T-helper 17 cell (primary cell): ENCODE measurements at places on chromosomes 4 and X.

GRCh38 chrX:149007423-149007822 lies 497.7 kb downstream of the IDS start:
- no peak for DNase-seq

DNA sequence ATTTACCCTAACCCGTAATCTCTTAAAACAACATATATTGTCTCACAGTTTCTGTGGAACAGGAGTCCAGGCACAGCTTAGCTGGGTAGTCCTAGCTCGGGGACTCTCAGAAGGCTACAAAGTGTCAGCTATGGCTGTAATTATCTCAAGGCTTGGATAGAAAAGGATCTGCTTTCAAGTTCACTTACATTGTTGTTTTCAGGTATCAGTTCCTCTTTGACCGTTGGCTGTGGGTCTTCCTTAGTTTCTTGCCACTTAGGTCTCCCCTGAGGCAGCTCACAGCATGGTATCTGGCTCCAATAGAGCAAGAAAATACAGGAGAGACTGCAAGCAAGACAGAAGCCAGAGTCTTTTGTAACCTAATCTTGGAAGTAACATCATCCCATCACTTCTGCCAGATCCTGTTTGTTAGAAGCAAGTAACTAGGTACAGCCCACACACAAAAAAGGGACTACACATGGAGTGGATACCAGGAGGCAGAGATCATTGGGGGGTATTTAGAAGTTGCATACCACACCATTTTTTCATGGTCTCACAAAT lies 137.0 kb downstream of the MAGEB5 start:
- no peak for DNase-seq

DNA sequence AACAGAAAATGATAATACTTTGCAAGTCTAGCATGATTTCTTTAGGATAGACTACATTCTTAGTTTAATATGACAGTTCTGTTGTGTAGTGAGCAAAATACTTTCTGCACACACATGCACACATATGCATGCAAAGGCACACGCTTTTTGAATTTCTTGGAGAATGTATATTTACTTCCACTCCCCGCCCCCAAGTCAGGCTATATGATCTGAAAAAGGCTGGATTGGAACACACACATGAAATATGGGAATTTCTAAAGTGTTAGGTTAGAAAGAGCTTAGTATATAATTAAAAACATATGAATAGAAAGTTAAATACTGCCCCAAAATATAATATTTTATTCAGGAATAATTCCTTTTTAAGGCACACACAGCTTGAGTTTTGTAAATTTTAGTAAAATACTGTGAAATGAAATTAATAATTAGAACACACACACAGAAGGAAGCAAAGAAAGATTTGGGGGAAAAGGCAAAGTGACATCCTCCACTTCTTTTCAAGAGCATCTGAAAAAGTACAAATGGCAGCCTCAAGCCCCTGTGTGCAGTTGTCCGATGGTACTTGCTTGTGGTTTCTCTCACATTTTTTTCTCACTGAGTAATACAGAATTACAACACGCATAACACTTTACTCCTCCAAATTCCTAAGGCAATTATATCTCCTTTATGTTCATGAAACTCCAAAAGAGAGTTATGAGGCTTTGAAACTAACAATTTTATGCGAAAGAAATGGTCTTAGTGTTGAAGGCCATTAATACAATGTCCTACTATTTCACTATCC lies 228.9 kb upstream of the ETNPPL start:
- no peak for DNase-seq

DNA sequence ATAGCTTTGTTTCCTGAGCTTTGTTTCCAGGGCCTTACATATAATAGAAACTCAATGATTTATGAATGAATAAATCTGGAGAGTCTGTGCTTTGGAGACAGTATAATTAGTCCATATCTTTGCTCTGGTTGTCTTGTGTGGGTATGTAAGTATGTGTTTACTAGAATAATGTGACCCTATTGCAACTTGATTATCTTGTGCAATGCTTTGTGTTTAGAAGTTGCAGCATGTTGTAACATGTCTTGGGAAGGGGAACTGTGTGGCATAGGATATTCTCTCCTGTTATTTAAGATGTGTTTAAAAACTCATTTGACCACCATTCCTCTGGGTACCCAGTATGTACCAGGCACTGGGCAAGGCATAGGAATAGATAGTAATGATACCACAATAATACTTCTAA lies 6.1 kb downstream of the SPATA18 start:
- no peak for DNase-seq

DNA sequence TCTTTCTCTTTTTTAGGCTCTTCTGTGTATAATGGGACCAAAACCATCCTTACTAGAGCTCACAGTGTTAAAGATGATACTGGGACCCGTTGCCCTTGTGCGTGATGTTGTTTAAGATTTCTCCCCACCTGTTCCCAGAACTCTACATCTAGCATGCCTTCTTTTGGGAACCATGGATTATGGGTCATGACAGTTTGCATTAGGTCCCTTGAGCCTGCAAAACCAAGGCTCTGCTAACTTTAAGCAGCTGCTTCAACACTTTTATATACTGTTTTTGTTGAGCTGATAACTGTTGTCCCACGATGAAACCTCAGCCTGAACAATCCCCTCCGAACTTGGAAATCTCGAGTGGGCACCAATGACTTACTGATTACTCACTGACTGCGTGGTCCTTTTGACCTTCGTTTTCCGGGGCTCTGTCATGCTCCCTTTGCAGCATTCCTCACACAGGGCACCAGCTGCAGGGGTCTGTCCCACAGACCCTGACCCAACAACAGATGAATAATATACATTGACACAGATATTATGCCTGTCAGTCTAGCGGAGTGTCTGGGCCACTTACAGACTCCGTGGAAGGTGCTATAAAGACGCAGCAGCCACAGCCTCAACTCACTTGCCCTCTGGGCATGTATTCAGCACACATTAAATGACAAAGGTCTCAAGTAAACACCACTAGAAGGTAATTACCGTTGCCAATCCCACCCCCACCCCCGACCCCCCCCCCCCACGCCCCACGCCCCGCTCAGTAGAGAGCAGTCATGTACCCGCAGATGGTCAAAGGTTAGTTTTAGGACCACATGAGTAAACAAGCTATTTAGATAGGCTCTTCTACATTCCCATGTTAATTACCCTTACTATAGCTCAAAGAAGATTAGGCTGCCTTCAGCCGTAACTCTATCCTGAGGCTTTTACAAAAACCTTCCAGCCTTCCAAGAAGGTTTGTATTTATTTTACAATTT lies 162.0 kb upstream of the WDFY3 start:
- no peak for DNase-seq

DNA sequence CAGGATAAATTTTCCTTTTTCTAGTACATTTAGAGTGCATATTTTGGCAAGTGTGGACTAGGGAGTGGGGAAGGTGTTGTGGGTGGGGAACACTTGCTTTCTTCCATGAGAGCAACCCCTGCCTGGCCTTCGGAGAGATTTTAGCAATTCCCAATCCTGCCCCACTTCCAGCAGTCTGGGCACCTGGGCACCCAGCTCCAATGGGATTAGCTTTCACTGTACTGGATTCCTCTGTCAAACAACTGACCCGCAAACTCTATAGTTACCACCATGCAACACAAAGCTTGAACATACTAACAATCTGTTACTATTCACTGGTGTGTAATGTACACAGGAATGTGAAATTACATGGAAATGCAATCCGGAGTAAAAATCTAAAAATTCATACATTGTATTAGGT lies 50.3 kb downstream of the SH3RF1 start:
- DNase-seq: no peak

DNA sequence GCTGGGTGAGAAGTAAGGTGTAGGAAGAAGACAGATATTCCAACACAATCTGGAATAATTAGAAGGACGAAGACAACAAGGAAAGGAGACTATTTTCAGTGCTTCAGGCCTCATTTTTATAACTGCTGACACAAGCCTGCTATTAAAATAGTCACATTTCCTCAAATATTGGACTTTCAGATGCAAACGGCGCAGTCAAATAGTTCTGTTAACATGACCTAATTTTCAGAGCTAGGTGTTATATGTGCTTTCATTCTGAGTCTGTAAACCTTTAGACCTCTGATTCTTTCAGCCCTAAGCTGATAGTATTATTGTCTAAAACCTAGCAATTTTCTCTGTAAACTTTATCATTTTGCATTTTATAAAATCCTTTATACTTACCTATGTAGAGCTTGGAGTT lies 261.5 kb downstream of the IL1RAPL1 start:
- DNase-seq: no peak

DNA sequence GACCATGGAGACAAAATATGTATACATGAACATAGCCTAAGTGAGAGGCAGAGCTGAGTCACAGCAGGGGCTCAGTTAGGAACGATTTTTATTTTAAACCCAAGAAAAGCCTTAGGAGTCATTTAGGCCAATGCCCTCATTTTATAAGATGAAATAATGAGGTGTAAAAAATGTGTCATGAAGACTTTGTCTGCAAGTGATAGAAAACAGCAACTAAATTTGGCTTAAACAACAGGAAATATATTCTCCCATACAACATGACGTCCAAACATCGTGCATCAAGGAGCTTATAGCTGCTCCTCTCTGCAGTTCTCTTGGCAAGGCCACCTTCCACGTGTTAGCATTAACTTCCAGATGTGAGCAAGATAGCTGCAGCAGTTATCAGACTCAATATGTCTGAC lies 16.8 kb downstream of the SCFD2 start:
- DNase-seq: no peak

- no peak for DNase-seq
Observed at GRCh38 chrX:68835468-68835867, 6.6 kb downstream of the EFNB1 start.

- DNase-seq: no peak
Observed at GRCh38 chr4:40258627-40259026, 61.8 kb downstream of the RHOH start.

GRCh38 chrX:47146121-47146935 lies 1.3 kb downstream of the RBM10 start:
- no peak for DNase-seq

DNA sequence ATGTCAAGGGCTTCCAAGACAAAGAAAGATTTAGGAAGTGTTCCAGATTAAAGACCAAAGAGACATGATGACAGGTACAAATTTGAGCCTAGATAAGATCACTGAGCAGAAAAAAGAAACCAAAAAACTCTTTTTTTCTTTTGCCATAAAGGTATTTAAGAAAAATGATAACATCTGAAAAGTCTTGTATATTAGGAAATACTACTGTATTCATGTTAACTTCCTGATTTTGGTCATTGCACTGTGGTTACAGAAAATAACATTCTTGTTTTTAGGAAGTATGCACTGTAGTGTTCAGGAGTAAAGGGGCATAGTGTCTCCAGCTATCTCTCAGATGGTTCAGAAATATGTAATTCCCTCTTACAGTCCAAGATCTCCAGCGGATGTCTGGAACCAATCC lies 37.1 kb downstream of the RWDD4 start:
- DNase-seq: no peak

DNA sequence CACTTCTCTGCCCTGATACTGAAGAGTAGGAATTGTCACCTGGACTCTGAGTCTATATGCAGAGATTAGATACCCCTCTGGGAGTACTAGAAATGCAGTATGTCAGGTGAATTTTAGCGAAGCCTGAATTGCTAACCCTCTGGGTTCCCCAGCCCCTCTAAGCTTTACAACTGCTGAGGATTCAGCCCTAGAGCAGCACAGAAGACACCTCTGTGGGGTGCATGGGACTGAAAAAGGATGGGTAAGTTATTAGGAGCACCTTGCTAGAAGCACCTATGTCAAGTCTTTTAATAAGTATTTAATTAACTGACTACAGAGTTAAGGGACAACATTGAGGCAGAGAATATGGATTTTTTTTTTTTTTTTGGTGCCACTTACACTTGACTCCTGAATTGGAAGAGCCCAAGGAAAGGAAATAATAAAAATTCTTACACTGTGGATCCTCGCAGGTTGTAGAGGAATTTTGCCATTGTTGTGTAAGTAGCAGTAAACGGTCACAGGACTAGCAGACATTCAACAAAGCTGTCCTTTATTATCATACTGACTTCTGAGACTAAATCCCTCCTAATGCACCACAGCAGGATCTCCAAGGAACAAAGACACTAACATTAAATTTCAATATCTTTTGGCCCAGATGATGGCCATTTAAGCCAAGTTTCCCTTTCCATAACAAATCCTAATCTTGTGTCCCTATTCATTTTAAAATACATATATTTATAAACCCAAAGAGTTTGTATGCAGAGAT lies 253.2 kb downstream of the ANKRD50 start:
- no peak for DNase-seq

DNA sequence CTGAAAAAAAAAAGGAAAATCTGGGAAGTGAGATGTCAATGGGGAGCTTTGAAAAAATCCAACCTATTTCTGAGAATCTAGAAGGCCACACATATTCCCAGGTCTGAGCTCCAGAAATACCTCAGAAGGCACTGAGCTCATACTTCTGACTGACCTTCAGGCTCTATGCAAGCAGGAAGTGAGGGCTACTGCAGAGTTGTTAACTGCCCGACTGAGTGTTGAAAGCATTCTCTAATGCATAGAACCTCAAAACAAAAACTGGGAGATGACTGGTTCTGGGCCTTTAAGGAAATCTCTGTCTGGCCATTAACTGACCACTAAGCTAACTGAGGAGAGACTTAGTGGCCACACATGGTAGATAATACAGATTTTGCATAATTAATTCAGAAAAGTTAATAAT lies 7.6 kb upstream of the SPON2 start:
- no peak for DNase-seq

DNA sequence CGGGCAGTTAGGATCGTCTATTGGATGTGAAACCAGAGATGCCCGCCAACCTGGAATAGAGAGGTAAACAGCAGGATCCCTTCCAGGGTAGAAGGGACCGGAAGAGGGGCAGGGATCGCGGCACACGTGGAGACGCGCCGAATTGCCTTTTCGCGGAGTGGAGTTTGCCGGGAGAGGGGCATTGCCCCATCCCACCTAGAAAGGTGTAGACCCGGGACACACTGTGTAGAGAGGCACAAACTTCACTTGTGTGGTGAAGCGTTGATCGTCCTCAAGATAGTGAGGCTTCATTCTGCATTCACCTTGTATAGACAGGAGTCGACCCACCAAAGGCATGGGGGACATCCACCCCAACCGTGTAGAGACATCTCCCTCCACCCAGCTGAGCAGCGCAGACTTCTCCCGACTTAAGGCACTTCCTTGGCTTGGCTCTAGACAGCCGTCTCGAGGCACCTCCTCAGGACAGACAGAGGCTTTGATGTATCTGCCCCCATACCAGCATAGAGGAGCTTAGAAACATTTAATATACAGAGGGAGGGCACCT lies 410 bp downstream of the GNL3L start:
- DNase-seq: no peak

DNA sequence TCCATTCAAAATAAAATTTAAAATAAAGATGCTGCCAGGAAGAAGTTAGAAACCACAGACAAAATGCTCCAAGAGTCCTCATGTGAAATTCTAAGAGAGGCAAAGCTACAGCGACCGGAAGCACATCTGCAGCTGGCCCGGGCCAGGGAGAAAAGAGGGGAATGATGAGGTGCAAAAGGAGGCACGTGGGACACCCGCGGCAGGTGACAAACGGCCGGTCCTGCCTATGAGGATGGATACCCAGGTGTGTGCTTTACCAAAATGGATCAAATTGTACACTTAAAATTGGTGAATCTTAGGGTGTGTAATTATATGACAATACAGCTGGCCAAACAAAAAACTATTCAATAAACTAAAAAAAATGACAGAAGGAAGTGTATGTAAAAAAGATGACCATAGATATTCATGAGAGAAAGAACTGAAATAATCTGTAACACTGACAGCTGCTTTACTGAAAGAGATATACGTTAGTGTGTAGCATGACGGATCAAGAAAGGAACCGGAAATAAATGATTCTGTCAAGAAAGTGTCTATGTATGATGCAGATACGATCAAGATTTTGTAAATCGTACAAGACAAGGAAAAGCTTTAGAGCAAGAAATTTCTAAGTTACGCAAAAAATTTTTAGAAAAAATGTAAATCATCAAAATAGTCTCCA lies 29.5 kb downstream of the PPP2R3B start:
- DNase-seq: no peak
